CD4-positive, CD25-positive, alpha-beta regulatory T cell (primary cell): ENCODE measurements at places on chromosomes 11 and 22. TPM values are rescaled to one million over a fixed set of nuclear protein-coding genes. Genes with fewer than 3 reads are reported as not detected.

SEPTIN3 gene
- total RNA-seq: 0.67 TPM

PATE4 gene
- not detected for total RNA-seq

GLB1L3 gene
- 2.0 TPM for total RNA-seq

DNA sequence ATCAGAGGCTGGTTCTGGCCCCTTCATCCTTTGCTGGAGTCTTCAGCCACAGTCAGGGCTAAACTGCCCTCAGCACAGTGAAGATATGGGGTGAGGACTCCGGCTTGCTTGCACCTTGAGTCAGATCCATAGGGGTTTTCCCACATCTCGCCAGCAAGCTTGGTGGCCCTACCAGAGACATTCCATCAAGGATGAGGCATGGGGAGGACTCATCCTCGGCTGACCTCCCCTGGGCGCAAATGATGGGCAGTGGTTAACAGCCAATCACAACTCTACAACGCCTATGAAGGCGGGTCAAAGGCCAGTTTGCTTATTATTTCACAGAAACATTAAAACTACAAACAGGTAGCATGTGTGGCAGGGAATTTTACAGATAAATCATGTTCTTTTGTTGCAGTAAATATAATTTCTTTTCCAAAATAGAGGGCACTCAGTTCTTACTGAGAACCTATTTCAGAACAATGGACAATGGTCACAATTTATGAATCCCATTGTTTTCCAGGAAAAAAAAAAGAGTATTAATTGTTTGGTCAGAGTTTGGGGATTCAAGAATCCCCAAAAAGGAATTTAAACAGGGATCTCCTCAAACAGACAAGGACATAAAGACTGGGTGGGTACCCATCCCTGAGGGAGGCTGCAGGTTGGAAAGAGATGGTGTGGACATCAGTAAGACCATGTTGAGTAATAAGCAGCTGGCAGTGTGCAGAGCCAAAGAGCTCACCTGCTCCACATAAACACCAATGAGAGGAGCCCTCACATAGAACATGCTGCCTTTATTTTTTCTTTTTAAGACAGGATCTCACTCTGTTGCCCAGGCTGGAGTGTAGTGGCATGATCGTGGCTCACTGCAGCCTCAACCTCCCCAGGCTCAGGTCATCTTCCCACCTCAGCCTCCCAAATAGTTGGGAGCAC is 14.8 kb downstream of the PLAAT3 start:
- DNase-seq: no peak

GRCh38 chr11:103939694-103940093 is 96.7 kb upstream of the DDI1 start:
- no peak for DNase-seq

- DNase-seq: no peak
Measured at GRCh38 chr22:30158744-30159500, 78.7 kb downstream of the HORMAD2 start.

DNA sequence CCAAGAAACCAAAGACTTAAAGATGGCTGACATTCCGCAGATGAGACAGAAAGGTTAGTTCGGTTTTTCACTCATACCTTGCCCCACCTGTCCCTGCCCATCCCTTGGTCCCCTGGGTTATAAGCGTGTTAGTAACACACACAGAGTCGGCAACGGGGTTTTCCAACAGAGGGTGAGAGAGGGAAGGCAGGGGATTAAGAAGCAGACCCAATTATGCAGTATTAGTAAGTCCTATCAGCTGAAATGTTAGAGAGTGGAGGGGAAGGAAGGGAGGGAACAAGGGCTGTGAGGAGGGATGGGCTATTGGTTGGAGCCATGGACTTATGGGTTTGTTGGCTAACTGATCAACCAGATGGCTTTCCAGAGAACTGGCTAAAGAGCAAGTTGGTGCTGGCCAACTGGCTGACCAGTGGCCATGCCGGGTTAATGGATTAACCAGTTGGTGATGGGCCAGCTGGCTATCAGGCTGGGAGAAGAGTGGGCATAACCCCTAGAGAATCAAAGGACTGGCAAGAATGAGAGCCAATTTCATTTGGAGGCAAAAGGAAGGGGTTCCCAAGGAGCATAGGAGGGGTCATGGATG is 45.5 kb downstream of the NRXN2 start:
- no peak for DNase-seq

DNA sequence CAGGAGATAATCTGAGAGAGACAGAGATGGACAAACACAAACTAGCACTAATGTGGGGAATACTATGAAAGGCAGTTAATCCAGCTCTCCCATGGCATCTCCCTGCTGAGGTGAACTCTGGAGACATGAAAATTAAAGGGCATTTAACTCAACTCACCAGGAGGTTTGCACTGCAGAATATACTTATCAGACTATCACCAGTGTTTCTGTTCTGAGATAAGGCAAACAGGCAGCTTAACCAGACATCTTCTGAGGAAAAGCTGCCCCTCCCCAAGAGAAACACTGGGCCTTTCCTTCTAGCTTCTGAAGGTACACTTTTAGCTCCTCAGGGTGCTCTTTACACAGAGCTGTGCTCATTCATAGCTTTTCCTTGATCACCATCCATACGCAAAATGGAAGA is 85.5 kb downstream of the AMBRA1 start:
- DNase-seq: no peak

GRCh38 chr11:85572056-85572455 is 55.1 kb downstream of the DLG2 start:
- no peak for DNase-seq
